ENCODE measurements at places on chromosomes 1 and 21.

DNA sequence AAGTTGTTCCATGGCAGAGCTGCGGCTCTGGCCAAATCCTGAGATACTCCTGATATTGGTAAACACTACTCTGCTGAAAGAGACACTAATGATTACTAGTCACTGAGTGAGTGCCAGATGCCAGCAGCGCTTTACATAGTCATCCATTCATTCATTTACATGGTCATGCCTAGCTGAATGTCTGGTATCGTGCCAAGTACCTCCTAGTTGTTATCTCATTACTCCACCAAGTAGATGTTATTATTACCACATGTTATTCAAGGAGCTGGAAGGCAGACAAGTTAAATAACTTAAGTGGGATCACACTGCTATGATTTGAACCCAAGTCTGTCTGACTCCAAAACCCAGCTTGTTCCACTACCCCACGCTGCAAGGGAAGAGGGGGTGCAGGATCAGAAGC is 4.7 kb downstream of the OLFML2B start:
- no peak for DNase-seq

DNA sequence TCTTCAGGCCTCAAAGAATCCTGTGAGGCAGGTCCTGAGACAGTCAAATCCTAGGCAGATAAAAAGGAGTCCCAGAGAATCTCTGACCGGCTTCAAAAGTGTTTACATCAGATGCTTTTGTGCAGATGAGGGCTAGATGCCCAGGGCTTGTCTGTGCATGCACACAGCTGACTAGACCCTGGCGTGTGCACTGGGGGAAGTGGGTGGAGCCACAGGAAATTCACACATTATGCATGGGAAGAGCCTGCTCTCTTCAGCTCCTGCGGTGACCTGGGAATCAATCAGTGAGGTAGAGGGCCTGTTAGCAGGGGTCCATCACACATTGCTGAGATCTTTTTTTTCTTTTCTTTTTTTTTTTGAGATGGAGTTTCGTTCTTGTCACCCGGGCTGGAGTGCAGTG is 36.6 kb upstream of the NHLH2 start:
- DNase-seq = no peak

- DNase-seq = no peak
Observed at GRCh38 chr1:192445241-192445640, 128.4 kb downstream of the RGS21 start.

GRCh38 chr1:230972855-230973271 is 5.8 kb downstream of the TTC13 start:
- DNase-seq = peak; percentile 49

GRCh38 chr1:50369830-50370229 is 53.4 kb downstream of the DMRTA2 start:
- DNase-seq = no peak
